Activated T-cell treated with anti-CD3 and anti-CD28 coated beads for 4 hours (primary cell): ENCODE measurements at places on chromosomes 3 and 15.

DNA sequence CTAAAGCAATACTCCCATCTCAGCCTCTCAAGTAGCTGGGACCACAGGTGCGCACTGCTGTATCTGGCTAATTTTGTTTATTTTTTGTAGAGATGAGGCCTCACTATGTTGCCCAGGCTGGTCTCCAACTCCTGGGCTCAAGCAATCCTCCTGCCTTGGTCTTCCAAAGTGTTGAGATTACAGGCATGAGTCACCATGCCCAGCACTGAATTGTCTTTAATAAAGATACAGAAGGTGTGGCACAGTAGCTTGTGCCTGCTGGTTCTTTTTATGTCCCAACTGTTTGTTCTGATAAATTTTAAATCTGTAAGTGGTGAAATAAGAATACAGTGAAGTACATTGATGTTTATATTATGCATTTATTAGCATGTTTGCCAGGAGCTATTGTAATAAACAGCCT lies 20.6 kb upstream of the TRAK1 start:
- DNase-seq = no peak

- no peak for DNase-seq
Measured at GRCh38 chr15:98400120-98400519, 248.2 kb upstream of the IGF1R start.

- DNase-seq = no peak
Measured at GRCh38 chr3:31829010-31829409, 152.1 kb downstream of the OSBPL10 start.

DNA sequence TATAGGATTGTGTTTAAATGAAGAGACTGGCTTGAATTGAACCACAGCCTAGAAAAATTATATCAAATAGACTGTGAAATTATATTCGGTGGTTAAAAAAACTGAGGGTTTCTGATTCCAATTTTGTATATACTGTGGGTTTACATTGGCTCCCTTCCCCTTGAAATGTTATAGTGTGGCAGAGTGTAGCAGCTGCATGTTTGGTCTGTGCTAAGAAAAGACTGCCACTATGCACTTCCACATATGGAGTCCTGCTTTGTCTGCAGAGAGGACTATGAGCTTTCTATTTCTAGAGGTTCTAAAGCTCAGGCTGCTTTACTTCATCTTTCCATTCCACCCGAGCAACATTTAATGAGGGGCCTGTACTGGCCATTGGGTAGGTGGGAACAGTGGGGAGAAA lies 112.3 kb downstream of the P3H2 start:
- DNase-seq = no peak

GRCh38 chr15:63892794-63893441 lies 59.2 kb upstream of the HERC1 start:
- DNase-seq = peak; percentile 49

- no peak for DNase-seq
Measured at GRCh38 chr15:90836296-90836871, 32.0 kb upstream of the FURIN start.

DNA sequence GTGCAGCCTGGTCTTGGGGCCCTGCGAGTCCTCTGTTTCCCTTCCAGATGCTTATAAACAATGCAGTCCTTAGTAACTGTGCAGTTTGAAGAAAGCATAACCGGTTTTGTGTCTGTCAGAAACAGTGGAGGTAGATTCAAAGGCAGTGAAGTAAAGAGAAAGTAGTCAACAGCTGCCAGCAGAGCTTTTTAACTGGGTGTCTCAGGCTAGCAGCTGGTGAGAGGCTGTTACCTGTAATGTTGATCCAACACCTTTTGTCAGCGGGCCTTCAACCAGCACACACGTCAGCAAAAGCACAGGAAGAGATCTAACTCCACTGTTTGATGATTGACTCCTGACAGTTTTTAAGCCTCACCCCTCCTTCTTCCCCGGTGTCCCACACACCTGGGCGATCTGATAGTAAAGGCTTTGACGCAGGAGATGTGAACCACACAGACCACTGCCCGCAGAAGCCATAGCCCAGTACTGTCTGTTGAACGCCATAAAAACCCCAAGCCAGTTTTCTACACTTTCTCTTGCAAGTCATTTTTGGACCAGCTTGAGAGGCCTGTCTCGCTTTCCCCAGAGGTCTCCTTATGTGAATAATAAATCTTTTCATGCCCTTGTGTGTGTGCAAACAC lies 178.0 kb downstream of the FMN1 start:
- no peak for DNase-seq

DNA sequence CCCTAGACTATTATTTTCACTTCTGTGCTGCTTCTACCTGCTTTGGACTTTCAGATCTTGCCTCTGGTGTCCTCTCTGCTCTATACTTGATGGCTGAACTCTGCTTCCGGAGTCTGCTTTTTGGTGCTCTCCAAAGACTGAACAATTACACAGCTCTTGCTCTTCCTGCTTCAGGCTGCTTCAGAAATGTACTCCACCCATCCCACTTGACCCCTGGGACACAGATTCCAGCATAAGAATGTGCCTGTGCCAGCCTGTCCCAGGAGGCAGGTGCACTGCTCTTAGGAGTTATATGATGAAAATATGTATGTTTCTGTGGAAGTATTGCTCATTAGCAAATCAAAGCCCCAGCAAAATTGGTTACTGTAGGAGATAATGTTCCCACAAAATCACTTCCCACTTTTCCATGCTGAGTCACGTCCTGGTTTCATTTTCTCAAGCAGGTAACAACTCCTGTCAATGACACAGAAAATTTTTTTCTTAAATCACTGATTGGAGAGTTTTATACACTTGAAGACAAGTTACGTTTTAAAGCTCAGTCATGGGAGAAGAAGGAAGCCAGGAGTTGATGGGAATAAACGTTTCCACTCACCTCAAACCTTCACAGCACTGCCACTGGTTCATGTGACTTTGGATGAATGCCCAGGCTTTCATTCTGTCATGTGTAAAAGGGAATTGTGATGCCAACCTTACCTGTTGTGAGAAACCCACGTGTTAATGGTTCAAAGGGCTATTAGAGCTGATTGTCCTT lies 239.4 kb upstream of the ZPLD1 start:
- DNase-seq = no peak

GRCh38 chr15:50380089-50380488 lies 25.1 kb upstream of the GABPB1 start:
- no peak for DNase-seq

- DNase-seq = no peak
Measured at GRCh38 chr3:31974471-31974870, 6.6 kb downstream of the OSBPL10 start.

DNA sequence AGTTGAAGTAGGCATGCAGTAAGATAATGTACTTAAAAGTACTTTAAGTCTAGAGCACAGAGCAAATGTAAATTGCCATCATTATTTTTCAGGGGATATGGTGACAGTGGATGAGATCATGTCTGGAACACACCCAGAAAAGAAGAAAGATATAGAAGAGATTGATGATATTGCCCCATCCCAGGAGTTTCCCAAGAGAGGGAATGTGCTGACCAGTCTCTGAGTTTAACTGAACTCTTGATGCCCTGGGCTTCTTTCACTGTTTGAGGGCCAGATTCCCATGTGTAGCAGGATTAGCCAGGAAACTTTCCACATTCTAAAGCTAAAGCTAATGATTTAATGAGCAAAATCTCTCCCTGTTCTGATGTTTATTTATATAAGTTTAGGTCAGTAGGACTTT lies 366.8 kb upstream of the UMPS start:
- DNase-seq = no peak

GRCh38 chr3:68666429-68667136 lies 265.8 kb downstream of the TAFA4 start:
- DNase-seq = no peak

- DNase-seq = no peak
Measured at GRCh38 chr3:177599326-177599725, 402.0 kb upstream of the TBL1XR1 start.

DNA sequence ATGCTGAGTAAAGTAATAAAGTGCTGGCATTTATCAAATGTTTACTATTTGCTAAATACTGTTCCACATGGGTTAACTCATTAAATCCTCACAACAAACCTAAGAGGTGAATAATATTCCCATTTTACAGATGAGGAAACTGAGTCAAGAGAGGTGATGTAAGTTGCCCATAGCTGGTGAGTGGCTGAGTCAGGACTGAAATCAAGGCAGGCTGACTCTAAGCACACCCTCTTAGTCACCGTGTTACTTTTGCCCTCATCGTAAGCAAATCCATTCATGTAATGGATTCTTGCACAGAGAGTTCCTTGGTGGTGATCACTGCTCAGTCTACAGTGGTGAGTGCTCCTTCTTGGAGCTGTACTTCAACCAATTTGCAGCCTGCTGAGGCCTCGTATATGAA lies 28.9 kb upstream of the PTX3 start:
- no peak for DNase-seq

DNA sequence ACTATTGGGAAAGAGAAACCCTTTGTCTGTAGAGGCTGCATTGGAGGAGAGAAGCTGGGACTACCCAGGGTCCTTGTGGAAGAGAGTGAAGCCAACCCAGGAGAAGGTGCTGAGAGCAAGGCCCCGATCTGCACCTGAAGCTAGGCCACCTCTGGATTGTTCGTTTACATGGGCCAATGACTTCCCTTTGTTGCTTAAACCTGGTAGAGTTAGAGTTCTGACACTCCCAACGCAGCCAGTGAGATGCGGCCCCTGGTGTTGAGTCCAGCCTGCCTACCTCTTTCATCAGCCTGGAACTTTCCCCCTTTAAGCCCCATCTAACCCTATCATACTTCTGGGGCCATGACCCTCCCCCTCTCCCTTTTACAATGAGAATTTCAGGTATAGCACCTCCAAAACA lies 30.8 kb downstream of the CCDC13 start:
- no peak for DNase-seq

DNA sequence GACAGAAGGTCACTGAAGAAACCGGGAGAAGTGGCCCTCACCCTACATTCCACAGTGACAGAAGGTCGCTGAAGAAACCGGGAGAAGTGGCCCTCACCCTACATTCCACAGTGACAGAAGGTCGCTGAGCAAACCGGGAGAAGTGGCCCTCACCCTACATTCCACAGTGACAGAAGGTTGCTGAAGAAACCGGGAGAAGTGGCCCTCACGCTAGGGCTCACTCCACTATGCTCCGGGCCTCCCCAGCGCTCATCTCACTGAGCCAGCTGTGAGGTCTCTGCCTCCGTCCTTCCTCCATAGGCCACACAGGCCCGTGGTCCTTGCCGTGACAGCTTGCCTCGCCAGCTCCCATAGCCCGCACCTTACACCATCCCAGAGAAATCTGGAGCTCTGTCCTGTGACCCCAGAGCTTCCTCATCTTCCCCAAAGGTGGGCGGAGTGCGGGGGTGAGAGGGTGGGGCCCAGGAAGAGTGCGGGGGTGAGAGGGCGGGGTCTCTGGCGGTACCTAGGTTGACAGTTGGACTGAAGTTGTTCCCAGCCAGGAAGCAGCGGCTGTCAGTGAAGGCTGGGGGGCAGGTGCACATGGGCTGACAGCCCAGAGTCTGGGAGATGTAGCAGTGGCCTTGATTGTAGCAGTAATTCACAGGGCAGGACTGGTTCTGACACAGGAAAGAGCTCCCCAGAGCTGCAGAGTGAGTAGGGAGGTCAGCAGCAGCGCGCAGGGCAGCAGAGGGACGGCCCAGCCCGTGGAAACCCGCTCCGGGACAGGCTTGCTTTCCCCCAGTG lies 32.0 kb downstream of the MUC20 start:
- no peak for DNase-seq

- DNase-seq = no peak
Measured at GRCh38 chr3:50297384-50297775, 1.8 kb downstream of the HYAL3 start.

DNA sequence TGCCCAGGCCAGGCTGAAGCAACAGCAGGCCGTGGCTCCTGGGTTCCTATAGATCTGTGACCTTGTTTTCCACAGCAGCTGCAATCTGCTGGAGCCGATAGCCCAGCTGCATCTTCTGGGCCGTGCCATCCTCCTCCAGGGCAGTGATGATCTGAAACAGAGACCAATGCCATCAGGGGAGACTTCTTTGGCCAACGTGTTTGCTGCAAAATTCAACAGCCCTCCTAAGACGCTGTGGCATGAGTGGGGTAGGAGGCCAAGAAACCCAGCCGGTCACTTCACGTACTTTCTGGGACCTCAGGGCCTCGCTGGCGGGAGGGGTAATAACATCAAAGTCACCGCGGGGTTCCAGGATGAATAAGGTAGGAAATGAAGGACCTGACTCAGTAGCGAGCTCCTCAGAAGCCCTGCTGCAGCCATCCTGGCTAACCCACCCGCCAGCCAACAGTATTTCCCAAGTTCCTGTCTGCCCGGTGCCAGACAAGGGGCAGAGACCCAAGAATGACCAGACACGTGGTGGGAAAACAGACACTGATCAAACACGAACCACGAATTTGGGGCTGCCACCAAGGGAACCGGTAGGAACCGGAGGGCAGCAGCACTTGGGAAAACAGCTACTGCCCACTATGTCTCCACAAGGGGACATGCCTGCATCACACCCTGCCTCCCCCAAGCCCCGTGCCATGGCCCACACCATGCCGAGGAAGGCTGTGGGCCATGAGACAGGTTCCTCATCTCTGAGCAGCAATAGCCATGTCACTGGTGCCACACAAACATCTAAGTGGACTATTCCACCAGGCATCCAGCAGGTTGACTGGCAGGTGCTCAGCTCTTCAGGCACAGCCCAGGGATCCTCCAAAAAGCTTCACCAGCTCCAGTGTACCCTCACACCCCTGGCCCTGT lies 25.2 kb downstream of the PLXNB1 start:
- DNase-seq = no peak

- DNase-seq = no peak
Measured at GRCh38 chr3:165544432-165544831, 292.8 kb downstream of the BCHE start.

GRCh38 chr15:62326460-62327011 lies 161.5 kb upstream of the C2CD4B start:
- no peak for DNase-seq

DNA sequence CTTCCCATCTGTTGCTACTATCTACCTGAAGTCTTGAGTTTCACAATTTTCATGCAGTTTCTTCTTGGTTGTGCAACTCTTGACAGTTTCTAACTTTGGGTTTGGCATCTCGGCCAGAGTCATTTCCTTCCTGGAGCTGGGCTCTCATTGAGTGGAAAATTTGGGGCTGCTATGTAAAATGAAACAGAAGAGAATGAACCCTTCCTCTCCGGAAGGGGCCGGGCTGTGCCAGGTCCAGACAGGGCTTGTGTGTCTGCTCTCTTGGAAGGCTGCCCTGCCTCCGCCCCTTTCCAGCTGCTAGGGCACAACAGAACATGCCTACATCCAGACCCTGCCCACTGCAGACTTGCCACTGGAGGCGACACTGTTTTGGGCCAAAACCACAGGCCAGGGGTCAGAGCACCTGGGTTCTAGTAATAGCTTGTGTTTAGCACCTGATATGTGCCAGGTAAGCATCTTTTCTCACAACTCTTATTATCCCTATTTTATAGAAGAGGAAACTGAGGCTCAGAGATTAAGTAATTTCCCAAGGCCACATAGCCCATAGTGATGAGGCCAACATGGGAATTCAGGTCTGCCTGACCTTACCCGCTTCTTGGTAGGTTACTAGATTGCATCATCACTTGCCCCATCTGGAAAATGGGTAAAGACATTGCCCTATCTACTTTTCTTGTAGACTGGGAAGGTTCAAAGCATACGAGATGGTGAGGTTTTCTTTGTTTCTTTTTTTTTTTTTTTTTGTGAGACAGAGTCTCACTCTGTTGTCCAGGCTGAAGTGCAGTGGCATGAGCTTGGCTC lies 25.0 kb downstream of the IRAK2 start:
- DNase-seq = no peak

- DNase-seq = no peak
Measured at GRCh38 chr15:70761931-70762468, 1.4 kb downstream of the UACA start.

- DNase-seq = no peak
Measured at GRCh38 chr15:84572231-84572630, 28.6 kb upstream of the ZSCAN2 start.
